Activated CD4-positive, alpha-beta T cell treated with anti-CD3 and anti-CD28 coated beads, Interleukin-2, amount 10 ng/mL, durations not matched to agents 7 days and 5 days (primary cell): ENCODE measurements at places on chromosomes 1 and 21.

GRCh38 chr1:230550428-230550827 lies 91.9 kb upstream of the COG2 start:
- DNase-seq = no peak

GRCh38 chr1:218573925-218574324 lies 228.8 kb downstream of the TGFB2 start:
- no peak for DNase-seq

DNA sequence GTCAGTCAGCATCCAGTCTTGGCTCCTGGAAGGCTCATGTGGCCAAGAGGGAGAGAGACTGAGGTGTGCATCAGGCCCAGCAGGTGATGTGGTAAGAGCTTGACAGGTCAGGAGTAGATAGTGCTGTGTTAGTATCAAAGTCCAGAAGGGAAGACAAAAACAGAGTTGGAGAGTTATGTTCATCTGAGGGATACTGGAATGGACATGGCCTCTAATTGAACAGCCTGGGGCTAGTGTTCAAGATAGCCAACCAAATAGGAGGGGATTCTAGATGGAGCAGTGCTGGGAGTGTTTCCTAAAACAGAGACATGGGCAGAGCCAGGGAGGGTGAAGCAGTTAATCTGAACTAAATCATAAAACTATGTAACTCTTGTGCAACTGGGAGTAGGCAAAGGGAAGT lies 120.7 kb upstream of the MARK1 start:
- DNase-seq = no peak

GRCh38 chr1:91842056-91842455 lies 43.9 kb downstream of the TGFBR3 start:
- no peak for DNase-seq

DNA sequence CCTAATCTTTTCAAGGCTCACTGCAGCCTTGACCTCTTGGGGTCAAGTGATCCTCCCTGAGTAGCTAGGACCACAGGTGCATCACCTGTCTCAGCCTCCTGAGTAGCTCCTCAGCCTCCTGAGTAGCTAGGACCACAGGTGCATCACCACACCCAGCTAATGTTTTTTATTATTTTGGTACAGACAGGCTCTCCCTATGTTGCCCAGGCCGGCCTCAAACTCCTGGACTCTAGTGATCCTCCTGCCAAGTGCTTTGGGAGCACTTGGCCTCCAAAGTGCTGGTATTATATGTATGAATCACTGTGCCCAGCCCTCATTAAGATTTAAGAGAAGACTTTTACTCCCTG lies 58.5 kb upstream of the S1PR1 start:
- no peak for DNase-seq

DNA sequence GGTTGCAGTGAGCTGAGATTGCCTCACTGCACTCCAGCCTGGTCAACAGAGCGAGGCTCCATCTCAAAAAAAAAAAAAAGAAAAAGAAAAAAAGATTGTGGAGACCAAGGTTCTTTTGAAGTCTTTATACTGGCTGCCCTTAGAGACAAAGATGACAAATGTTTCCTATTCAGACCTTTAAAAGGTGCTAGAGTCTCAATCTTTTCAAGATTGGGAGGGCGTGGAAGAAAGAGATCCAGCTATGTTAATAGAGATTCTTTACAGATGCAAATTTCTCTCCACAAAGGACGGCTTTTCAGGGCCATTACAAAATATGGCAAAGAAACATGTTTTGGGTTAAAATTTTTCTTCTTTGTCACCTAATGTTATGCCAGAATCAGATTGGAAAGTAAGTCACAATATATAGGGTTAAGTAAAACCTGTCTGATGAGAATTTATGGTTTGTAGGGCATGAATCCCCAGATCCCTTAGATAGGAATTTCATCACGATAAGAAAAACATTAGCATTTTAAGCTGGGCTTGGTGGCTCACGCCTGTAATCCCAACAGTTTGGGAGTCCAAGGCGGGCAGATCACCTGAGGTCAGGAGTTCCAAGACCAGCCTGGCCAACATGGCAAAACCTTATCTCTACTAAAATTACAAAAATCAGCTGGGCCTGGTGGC lies 13.0 kb upstream of the MORC3 start:
- DNase-seq = no peak

GRCh38 chr1:209383907-209384709 lies 199.4 kb upstream of the CAMK1G start:
- DNase-seq = no peak

DNA sequence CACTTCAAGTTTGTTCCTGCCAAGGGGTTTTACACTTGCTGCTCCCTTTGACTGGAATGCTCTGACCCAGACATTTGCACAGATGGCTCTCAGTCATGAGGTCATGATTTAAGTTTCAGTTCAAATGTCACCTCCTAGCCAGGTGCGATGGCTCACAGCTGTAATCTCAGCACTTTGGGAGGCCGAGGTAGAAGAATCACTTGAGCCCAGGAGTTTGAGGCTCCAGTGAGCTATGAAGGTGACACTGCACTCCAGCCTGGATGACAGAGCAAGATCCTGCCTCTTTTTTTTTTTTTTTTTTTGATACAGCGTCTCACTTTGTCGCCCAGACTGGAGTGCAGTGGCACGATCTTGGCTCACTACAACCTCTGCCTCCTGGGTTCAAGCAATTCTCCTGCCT lies 4.5 kb upstream of the ZMYM4 start:
- no peak for DNase-seq

- DNase-seq = peak; percentile 66
These were observed 184.5 kb upstream of the TMEM51 start for GRCh38 chr1:14969006-14969405.

DNA sequence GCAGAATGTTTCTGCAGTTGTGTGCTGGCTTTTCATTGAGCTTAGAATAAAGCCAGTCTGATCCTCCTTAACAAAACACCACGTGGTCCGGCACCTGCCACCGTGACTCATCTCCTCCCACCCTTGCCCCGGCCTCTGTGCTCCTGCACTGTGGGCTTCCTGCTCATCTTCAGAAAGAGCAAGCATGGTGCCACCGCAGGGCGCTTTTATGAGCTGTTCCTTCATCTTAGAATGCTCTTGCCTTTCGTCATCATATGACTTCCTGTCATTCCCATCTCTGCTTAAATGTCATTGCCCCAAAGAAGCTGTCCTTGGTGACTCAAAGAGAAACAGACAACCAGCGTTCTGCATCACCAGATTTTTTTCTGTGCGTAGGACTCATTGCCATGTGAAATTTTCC lies 117.8 kb downstream of the HHAT start:
- DNase-seq = peak; percentile 81
